ENCODE measurements at places on chromosomes 1 and 21. TPM values are rescaled to one million over a fixed set of nuclear protein-coding genes. Genes with fewer than 3 reads are reported as not detected.

The KCNQ4 gene
- total RNA-seq = 2.8 TPM

- DNase-seq = no peak
These were observed 18.9 kb downstream of the UBE4B start for GRCh38 chr1:10051656-10052055.

The MAGI3 gene
- 4.6 TPM for total RNA-seq

The HNRNPCL1 gene
- total RNA-seq = not detected

DNA sequence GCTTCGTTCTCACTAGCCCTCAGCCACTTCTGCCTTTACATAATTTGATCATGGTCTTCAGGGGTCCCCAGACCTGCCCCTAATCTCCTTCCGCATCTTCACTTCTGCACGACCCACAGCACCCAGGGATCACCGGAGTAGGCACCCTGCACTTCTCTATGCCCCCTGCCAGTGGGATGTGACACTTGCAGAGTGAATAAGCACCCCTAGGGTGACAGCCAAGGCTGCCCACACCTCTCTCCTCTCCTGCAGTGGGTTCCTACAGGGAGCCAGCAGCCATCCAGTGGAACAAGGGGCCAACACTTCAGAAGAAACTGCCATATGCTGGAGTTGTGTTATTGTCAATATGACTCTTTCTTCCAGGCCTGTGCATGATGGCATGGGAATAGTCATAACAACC lies 58.0 kb upstream of the CTPS1 start:
- no peak for DNase-seq

GRCh38 chr1:160628799-160629263 lies 18.0 kb downstream of the SLAMF1 start:
- DNase-seq = no peak

DNA sequence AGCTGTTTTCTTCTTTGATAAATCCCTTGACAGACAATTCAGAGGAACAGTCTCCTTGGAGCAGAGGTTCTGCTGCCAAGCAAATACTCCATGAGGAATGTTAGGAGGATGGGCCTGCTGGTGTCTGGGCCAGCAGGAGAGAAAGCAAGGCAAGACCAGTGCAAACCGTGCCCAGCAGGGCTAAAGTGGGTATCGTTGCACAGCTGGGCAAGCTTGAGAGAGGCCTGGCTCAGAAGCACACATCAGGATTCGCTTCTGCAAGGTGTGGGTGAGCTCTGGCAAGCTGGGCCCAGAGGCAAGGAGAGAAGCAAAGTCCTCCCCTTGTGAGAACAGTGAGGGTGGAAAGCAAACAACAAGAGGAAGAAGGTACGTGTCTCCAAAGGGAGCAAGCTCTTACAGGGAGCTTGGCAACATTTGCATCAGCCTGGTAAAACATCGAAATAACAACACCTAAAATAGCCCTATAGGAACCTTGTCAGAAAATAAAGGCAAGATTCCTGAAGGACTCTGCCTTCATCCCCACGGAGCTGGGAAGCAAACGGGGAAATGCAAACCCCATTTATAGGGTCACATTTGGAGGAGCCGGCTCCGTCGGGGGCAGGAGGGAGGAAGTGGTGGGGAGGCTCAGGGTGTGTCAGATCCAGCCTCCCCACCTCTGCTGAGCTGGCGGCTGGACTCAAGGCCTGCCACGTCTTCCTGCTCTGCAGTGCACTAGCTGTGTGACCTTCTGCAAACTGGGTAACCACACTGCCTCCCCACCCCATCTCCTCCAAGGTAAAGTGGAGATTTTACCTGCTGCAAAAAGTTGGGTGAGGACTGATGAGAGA lies 62.3 kb upstream of the HIVEP3 start:
- no peak for DNase-seq

The RIMKLA gene
- total RNA-seq = 7.5 TPM

GRCh38 chr1:174894117-174894762 lies 105.5 kb upstream of the CACYBP start:
- no peak for DNase-seq

The OPRD1 gene
- not detected for total RNA-seq

GRCh38 chr1:29975036-29975694 lies 738.8 kb downstream of the PTPRU start:
- no peak for DNase-seq

DNA sequence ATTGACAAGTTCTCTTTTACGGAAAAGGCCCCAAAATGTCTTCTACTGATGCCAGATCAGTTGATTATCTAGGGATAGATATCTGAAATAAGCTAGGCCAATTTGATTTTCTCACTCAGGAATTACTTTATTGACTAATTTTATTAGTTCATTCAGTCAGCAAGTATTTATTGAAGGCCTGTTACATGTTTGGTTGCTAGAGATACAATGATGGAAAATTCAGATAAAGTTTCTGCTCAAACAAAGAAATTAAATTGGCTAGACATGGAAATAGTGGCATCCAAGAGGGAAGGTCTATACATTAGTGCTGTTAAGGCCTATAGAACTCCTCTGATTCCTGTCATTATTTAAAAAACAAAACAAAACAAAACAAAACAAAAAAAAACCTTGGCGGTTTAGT lies 56.5 kb downstream of the HS2ST1 start:
- no peak for DNase-seq

DNA sequence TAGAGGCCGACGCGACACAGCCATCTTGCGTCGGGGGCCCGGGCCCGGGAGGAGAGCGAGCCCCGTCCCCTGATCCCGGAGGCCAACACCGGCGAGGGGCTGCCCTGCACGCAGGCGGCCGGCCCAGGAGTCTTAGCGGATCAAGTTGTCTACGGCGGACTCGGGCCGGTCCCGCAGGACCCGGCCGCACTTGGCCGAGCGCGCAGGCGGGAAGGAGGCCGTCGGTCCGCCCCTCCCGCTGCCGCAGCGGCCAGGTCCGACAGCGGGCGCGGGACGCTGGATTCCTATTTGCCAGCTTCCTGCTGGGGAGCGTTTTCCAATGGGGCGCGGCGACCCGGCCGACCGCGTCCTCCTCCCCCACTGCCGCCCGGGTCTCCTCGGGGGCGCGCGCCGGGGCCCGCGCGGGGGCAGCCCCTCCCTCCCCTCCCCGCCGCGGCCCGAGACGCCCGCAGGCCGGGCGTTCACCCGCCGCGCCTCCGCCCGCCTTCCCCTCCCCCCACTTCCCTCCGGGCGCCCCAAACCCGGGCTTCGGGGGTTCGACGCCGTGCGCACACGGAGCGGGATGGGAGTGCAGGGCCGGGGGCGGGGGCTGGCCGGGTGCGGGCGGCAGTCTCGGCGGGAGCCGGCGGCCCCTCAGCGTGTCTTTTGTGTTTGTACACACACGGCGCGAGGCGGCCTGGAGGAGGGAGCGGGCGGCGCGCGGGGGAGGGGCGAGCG lies 517 bp upstream of the H3-3A start:
- DNase-seq = peak; percentile 89

DNA sequence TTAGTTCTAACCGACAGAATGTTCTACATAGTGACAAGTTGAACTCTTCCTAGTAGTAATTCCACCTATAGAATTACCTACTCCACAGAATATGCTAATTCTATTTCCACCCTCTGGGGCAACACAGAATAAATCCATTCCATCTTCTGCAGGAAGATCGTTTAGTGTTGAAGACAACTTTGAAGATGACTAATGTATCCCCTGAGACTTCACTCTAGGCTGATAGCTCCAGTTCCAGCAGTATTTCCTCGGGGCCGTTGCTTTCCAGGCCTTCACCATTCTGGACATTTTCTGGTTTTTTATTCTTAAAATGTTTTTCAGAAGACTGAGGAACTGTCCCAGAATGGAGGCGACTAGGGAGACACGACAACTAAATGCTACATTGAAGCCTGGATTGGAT lies 61.0 kb upstream of the CSF1 start:
- no peak for DNase-seq

DNA sequence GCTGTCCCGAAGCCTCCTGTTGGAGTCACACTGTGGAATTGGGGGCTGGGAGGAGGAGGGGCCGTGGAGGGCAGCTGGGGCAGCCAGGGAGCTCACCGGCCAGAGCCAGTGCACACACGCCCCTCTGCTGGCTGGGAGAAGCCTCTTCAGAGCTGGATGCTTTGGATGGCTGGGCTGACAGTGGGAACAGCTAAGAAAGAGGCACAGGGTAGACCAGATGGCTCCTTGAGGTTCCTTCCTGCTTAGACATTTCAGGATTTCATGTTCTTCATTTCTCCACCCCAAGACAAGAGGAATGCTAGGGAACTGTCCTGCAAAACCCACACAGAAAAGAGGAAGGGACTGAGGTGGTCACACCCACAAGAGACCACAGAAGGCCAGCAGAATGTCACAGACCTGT lies 254.8 kb upstream of the VAMP3 start:
- DNase-seq = no peak

DNA sequence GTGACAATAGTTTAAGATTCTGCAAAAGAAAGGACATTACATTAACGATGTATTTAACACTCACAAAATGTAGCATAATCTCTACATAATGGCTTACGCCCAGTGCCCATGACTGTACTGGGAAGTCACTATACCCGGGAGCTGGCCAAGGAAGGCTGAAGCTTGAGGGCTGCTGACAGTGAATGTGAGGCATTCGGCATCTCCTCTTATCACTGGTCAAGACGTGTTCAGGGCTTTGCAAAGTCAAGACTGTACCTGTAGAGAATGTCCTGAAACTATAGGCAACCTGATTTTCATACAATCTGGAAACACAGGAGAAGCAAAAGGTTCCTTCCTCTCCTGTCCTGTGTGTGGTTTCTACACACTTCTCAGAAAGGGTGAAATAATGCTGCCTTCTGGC lies 12.7 kb upstream of the IFNGR2 start:
- DNase-seq = no peak

DNA sequence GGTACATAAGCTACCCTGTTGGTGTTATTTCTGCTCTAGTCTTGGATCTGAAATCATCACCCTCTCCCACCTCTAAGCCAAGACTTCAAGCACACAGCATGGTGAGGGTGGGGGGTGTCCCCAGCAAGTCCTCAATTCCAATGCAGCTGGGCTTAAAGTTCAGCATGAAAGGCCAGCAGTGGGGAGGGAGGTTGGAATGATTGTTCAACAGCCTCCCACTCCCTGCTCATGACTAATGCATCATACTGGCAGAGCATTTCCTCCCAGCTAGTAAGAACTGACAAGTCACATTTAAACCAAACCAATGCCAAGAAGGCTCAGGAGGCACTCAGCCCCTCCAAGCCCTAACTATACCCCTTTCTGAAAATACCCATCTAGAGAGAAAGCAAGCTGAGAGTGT lies 50.1 kb downstream of the TIAM1 start:
- no peak for DNase-seq

The C1QB gene
- 165 TPM for total RNA-seq

DNA sequence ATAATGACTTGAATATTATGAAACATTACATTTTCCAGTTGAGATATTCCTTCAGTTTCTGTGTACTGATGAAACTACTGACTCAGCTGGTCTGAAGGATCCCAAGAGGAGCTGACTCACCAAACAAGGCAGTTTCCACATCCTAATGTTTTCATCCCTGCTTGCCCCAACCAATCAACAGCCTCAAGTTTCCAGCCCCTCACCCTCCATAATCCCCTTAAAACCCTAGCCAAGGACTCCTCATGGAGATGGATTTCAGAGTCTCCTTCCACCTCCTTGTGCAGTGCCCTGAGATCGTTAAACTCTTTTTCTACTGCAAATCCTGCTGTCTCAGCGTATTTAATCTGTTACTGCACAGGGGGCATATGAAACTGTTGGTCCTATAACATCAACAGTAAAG lies 83.1 kb upstream of the HAO2 start:
- DNase-seq = no peak

GRCh38 chr1:77433934-77434333 lies 152.1 kb downstream of the AK5 start:
- no peak for DNase-seq

The ALPL gene
- 11.0 TPM for total RNA-seq

- DNase-seq = no peak
These were observed 19.0 kb downstream of the GART start for GRCh38 chr21:33522953-33523349.

The NR1I3 gene
- total RNA-seq = not detected

- DNase-seq = no peak
These were observed 6.7 kb upstream of the CTSS start for GRCh38 chr1:150772326-150772725.

DNA sequence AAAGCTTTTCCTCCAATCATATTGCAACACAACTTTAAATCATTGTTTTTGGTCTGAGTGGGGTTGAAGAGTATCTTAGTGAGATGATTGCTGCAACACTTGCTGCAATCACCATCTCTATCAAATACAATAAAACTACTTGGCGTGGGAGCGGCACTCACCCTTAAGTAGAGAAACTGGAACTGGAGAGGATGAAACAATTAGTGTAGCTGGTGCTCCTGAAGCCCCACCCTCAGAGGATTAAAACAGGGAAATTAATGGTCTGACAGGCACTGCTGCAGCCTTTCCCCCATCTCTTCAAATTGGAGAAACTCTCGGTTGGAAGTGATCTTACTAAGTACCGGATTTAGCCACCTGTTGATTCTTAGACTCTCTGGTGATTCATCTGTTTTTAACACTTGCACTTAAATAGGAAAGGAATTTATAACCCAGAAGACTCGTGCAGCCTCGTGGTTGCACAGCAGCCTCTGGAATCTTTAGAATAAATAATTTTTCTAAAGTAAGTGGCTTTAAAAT lies 80.5 kb upstream of the KIF26B start:
- no peak for DNase-seq

DNA sequence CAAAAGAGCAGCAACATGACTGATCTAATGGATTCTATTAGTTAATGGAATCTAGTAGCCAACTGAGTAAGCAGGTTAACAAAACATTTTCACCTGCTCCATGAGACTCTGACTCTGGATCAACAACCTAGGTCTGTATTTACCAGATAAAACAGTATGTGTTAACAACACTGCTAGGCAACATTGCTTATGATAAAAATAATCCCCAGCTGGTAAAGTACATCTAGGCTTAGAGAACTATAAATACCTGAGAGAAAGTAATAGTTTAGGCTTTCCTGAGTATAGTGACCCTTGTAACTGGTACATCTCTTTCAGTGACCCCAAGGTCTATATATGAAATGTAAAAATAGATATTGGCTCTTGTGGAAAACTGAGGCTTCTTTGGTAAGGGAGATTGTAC lies 73.6 kb upstream of the TBX15 start:
- DNase-seq = no peak

DNA sequence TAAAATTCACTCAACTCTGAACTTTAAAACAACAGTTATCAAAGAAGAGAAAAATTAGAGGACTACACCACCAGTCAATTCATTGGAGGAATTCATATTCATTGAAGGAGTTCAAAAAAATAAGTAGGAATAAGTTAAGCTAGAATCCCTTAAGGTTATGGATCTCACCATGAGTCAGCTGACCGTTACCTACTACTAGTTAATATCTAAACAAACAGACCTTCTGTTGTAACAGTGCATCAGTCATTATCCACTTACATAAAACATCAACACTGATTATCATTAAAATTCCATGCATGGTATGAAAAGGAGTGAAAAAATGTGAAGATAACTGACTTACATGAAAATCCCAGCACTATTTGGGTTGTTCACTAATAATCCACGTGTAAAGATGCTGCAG lies 44.9 kb downstream of the FOXJ3 start:
- DNase-seq = no peak

The GJA4 gene
- total RNA-seq = 23.0 TPM

The CGN gene
- total RNA-seq = 0.22 TPM

The TMEM81 gene
- total RNA-seq = 2.5 TPM

DNA sequence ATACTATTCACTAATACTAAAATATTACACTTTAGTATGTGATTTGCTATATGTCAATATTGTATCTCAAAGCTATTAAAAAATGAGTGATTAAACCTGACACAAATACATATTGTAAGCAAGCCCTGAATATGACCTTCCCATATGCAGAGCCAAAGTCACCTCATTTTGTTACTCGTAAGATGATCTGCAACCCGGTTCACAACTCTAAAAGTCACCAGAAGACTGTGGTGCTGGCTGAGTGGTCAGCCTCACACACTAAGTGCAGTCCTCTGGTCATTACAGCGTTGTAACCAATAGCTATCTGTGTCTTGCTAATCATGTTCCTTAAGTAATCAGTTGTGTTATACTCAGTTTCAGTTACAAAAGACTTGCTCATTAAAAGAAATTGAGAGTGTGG lies 197.5 kb upstream of the L1TD1 start:
- no peak for DNase-seq
